ENCODE measurements at places on chromosomes 6 and 20.

GRCh38 chr20:48795732-48796131 is 32.1 kb downstream of the PREX1 start:
- DNase-seq, result no peak

DNA sequence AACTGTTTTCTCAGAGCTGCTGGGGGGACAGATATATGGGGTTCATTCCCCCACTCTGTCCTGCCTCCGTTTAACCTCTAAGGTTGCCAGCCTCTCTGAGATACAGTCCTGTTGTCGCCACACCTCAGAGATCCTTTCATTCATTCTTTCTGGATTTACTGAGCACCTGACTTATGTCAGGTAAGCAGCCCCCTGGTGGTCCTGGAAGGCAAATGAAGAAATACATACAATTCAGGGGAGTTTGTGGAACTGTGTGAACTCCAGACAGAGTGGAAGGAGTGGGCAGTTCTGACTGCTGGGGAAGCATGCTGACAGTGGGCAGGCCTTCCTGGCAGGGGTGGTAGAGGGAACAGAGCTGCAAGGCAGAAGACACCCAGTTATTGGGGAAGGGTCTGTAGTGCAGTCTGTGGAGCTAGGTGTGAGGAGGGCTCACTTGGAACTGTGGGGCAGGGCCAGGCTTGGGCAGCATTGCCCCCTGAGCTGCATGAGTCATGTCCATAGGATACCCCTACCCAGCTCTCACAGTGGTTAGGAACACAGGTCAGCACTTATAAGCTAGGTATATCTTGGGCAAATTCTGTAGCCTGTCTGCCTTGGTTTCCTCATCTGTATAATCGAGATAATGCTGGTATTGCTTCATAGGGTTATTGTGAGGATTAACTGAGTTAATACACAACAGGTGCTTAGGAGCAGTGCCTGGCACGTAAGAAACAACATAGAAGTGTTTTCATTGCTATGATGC is 12.8 kb upstream of the SGK2 start:
- no peak for DNase-seq

DNA sequence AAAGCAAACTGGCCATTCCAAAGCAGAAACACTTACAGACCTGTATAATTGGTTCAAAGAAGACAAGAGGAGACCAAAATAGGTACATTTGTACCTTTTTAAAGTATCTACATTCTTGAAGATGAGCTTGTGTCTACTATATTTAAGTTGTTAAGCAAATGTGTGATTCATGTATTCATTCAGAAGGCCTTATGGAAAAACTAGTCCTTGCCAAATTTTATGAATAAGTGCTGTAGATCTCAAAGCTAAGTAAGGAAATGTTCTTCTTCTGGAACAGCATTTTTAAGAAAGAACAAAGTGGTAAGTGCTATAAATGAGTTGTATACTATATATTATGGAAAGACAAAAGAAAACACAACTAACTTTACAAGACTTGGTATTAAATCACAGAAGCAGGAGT is 22.2 kb upstream of the HEY2 start:
- DNase-seq, result no peak

- no peak for DNase-seq
These were observed 113.7 kb upstream of the GGTLC1 start for GRCh38 chr20:24102290-24102689.

DNA sequence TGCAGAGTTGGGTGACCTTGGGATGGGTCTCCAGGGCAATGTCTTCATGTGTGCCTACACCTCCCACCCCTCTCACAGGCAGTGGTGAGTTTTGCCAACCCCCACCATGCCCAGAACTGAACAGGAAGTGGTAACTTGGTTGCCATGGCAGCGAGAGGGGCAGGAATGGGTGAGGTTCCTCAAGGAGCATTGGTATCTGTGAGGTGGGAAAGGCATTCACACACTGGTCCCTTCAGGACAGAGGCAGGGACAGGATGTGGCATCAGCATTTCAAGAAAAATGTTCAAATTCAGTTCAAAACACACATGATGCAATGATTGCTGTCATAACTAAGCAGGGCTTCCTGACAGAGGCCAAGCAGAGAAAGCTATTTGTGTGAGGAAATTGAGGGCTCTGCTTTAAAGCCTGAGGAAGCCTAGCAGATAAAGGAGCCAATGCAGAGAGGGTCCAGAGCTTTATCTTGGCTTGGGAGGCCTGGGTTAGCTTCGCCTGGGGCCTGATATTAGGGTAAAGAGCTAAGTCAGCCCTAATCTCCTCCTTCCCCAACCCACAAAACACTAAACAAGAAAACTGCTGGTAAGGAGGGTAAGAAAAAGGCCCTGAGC is 551 bp downstream of the TREML2 start:
- DNase-seq, result no peak

DNA sequence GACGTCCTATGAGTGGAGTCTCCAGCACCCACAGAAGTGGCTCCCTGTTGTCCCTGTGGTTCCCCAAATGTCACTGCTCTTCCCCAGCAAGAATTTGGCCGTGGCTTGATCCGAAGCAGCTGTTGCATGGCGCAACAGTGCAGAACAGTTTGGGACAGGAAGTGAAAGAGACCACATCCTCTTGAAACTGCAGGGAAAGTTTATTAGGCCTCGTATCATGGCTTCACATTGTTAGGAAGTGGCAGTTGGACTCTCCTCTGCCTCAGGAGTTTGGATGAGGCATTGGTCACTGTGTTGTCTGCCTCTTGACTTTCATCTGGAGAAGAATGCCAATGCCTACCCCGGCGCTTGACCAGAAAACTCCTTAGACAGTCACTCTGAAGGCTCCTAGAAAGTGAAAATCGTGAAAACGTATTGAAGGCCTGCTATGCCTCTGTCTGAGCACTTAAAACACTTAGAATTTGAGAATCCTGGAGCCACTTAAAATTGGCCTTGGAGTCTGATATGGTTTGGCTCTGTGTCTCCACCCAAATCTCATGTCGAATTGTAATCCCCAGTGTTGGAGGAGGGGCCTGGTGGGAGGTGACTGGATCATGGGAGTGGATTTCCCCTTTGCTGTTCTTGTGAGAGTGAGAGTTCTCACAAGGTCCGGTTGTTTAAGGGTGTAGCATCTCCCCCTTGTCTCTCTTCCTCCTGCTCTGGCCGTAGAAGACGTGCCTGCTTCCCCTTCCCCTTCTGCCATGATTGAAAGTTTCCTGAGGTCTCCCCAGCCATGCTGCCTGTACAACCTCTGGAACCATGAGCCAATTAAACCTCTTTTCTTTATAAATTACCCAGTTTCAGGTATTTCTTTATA is 334.9 kb upstream of the JARID2 start:
- no peak for DNase-seq

- peak; percentile 76 for DNase-seq
These were observed 29.0 kb downstream of the ARMC2 start for GRCh38 chr6:108877046-108877751.
